ENCODE measurements at places on chromosomes 11 and 22.

DNA sequence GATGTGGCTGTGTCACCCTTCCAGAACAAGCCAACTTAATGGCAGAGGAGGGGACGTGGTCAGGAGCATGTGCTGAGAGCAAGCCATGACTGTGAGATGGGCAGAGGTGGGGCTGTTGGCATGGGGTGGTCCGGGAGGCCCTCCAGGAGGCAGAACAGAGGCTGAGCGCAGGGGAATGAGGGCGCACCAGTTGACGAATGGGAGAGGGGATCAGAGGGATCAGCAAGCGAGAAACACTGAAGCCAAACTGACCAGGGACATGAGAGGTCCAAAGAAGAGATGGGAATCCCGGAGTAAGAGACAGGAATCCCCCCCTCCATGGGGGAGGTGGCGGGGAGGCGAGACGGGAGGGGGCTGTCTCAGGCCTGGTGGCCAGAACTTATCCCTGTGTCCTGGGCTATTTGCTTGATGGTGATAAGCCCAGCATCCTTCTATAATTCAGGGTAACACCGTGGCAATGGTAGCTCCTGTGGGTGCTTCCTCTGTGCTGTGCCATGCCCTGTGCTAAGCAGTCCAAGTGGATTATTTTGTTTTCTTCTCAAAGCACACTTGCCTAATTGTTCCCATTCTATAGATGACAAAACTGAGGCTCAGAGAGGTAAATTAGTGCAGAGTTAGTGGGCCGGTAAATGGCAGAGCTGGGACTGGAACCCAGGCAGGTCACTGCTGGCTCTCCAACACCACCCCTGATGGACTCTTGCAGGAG, 83.4 kb upstream of the SHISAL1 start:
- DNase-seq = no peak

- DNase-seq = peak; percentile 48
These were observed at the start of gene PDE3B for GRCh38 chr11:14643697-14644225. Gene PDE3B, plus strand, starts transcription at chr11:14643804. Its CDS starts 272 bp downstream, at chr11:14644076.

GRCh38 chr22:20247010-20247505, 21.1 kb downstream of the RTN4R start:
- DNase-seq = no peak

GRCh38 chr11:110986016-110986415, 259.5 kb upstream of the POU2AF2 start:
- DNase-seq = peak; percentile 91

- peak; percentile 59 for DNase-seq
These were observed 163.4 kb downstream of the ADAMTS15 start for GRCh38 chr11:130611791-130612251.

GRCh38 chr11:120912504-120912903, 111.4 kb upstream of the TBCEL start:
- peak; percentile 3 for DNase-seq

GRCh38 chr22:27749597-27750225, 51.8 kb downstream of the MN1 start:
- no peak for DNase-seq

DNA sequence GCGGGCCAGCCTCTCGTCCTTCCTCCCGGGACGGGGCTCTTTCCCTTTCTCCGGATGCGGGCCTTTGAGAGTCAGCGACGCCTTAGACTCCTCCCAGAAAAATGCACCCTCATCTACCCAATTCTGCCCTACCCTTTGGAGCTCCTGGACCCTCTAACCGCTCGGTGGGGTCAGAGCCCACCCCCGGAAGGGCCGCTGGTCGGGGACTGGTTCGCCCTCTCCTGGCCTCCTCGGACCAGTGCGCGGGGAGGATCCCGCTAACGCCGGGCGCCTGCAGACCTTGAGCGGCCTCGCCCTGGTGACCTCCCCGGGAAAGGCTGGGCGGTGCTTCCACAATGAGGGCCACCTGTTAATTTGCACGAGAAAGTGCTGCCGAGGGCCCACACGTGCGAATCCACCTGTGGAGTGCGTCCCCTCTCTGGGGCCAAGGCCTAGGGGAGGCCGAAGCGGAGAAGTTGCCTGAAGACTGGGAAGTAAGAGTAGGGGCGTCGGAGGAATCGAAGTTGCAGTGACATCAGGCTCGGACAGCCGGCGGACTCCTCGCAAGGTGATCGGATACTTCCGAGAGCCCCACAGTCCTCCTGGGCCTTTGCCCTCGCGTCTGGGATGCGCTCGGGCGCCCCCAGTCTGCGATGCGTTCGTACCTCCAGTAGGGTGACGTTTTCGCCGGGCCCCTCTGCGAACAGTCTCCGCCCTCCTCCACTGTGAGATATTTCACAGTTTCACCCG, 61.5 kb downstream of the ENDOD1 start:
- DNase-seq = peak; percentile 87

DNA sequence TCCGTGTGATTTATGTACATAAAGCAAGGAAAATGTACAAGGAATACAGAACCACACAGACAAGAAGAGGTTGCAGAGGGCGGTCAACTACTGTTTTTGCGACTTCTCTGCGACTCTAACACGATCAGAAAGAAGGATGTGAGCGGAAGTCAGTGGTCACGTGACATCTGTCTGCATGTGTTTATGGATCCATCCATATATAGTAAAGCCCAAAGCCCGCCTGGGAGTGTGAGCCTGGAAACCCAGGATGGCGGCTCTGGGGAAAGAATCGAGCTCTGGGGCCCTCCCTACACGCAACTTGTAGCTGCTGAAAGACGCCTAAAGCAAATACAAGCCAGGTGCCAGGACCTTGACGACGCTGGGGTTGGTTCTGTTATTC, 8.8 kb downstream of the OSBPL5 start:
- no peak for DNase-seq

DNA sequence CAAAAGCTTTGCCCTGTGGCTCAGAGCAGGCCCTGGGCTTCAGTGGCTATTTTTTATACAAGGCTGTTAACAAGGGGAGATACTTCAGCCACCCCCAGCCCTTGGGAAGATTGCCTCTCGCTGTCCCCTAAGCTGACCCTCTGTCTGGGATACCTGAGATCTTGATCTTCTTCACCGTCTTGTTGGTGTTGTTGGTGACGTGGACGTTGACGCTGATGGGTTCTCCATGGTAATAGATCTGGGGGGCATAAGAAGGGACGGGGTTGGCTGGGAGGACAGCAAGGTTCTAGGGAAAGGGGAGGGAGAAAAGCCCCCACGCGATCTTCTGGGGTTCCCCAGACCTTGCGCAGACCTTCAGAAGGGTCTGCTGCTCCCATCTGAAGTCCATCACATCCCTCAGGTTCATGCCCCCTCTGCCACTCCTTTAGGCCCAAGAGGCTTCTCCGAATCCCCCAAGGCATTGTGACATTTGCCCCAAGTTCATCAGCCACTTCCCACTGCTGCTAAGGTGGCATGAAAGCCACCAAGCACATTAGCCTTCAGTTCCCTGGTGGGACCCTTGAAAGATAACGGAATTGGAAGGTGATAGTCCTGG, 36.7 kb downstream of the TPBGL start:
- no peak for DNase-seq

DNA sequence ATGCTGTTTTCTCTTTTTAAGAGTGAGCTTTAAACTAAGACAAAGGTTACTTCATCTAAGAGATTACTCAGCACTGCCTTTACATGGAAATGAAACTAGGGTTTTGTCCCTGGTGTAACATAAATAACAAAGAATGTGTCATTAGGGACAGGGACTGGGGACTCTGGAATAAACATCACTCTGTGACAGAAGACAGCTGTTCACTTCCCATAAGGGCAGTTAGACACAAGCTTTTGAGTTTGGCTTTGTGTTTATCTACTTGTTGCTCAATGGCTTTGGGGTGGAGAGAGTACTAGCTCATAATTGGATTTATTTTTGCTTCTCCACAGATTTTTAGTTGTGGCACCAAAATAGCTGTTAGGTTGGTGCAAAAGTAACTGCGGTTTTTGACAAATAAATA, 154.5 kb downstream of the OR4C45 start:
- DNase-seq = no peak

- no peak for DNase-seq
These were observed 8.2 kb downstream of the GTPBP1 start for GRCh38 chr22:38713921-38714320.

GRCh38 chr11:111510311-111510710, 1.9 kb downstream of the BTG4 start:
- no peak for DNase-seq

GRCh38 chr22:42793848-42794405, 63.1 kb downstream of the ARFGAP3 start:
- DNase-seq = no peak

- DNase-seq = no peak
These were observed 61.1 kb upstream of the SLC35C1 start for GRCh38 chr11:45743556-45744468.

GRCh38 chr11:91129596-91129995, 906.7 kb upstream of the CHORDC1 start:
- DNase-seq = no peak

DNA sequence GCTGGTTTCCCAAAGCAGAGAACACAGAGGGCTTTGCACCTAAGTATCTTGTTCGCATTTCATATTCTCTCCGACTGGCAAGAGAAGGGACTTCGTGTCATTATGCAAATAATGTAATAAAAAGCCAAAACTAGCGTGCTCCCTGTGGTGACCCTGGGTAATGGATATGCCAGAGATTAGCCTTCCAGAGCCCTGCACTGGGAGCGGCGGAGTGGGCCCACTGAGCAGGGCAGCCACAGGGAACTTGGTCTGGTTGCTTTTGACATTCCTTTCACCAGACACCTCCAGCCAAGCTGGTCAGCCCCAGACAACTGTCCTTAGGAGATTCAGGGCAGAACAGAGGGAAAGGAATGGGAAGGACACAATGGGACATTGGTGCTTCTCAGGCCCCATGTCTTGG, 56.1 kb downstream of the FLI1 start:
- DNase-seq = no peak

DNA sequence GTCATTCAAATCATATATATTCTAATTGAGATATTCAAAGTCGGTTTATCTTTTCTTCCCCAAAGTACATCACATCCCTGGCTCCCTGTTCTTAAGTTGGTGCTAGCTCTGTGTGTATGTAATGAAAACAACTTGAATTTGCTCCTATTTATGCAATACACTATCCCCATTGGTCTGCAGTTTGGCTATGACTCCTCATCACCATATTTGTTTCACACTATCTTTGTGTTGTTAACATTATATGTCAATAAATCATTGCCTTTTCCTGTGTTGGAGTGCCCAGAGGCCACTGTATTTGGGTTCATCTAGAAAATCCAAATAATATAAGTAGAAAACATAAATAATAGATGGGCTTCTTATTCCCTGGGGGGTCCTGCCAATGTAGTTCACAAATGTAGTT, 306.6 kb upstream of the TENM4 start:
- no peak for DNase-seq

- no peak for DNase-seq
These were observed 78.8 kb downstream of the CCDC81 start for GRCh38 chr11:86453290-86454030.

GRCh38 chr11:8234910-8235309, 28.8 kb downstream of the LMO1 start:
- DNase-seq = no peak

DNA sequence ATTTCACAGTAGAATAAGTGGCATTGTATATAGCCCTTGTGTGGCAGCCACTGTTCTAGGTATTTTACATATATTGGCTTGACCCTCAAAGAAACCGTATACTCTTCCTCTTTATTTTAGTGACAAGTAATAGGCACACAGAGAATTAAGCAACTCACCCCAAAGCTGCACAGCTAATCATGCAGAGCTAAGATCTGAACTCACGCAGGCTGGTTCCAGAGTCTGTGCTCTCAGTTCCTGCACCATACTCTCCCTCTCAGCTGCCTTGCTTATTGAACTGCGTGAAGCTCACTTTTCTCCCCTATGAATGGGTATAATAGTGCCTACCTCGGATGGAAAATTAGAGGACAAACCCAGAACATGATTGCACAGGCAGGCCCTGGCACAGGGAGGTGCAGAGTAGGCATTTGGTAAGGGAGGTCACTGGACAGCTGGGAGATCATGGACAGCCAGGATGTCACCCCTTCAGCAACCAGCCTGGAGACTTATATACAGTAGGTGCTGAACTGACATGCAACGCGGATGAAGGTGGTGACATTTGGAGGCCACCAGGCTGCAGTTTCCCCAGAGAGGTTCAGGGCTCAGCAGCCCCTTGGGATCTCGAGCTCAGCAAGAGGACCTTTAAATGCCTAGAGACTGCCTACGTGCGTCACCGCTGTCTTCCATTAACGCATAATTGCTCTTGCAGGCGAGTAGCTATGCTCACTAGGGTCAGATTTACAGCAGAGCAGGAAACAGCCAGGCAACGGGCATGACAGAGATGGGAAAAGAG, 78.4 kb upstream of the TP53I11 start:
- no peak for DNase-seq

DNA sequence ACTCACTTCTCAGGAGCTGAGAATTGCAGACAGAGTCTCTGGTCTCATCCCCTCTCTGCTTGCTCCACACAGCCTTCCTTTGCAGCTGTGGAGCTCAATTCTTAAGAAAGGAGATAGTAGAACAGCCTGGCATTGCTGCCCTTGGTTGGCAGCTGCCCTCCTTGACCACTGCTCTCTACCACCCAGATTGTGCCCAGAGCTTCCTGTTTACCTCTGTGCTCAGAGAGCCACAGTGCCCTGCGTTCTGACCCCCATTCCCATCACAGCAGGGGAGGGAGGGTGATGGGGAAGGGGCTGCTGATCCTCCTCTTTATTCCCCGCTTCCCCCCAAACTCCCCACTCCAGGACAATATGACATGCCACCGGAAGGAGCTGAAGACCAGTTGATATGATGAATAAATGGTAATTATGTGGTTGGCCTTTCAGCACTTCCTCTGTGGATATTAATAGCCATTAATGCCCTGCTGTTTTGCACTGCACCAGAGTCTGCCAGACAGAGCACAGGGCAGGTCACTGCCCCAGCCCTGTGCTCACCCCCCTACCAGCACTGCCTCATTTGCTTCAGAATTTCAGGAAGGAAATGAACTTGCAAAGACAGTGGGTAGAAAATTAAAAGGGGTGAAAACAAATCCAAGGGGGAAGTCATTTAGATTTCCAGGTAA, 426.8 kb upstream of the CADM1 start:
- DNase-seq = peak; percentile 84

- peak; percentile 20 for DNase-seq
These were observed 569 bp downstream of the FAM76B start for GRCh38 chr11:95788921-95789505.

GRCh38 chr11:9740202-9740883, 76.5 kb downstream of the SWAP70 start:
- no peak for DNase-seq

DNA sequence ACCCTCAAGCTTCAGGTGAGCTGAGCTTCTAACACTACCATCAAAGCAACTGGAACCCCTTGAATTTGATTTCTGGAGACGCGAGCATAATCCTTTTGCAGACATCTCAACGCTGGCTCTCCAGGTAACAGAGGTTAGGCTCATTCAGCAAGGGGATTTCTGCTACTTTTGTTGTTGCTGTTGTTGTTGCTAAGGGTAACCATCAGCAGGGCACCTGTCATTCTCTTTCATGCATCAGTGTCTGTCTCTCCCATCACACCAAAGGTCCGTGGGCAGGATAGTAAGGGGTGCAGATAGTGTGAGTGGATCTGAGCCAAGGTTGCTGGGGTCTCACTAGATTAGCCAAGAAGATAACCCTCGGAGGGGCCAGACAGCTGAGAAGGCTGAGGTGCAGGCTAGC, 90.3 kb downstream of the TP53I11 start:
- no peak for DNase-seq

- DNase-seq = no peak
These were observed 797 bp downstream of the LGR4 start for GRCh38 chr11:27471589-27472397.

GRCh38 chr22:25402501-25403283, 161.8 kb upstream of the GRK3 start:
- no peak for DNase-seq

All from foreskin melanocyte (primary cell).